ENCODE measurements at places on chromosomes 4 and X.

DNA sequence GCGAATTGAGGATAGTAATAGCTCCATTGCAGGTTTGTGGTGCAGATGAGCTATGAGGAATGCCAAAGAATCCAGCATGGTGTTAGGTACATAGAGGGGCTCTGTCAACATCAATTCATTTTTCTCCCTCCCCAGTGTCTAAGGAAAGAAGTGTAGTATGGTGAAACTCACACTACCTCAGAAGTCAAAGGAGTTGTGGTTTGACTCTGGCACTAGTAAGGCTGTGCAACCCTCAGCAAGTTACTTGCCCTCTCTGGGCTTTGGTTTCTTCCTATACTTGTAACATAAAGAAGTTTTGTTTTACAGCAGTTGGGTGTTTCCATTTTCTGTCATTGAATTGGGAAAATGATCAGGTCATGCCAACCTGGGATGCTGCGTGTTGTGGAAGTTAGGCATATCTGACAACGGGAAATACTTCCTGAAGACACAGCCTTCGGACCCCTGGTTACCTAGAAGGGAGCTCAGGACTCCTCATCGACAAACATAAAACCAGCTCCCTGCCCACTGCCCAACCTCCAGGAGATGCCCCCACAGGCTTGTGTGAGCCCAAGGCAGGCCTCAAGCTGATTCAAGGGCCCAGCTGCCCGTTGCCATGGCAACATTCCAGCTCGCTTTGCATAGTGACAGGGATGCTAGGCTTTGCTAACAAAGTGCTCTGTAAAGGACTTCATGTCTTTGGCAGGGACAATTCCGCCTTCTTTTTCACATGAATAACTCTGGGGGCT lies 71.4 kb downstream of the RTL5 start:
- DNase-seq = no peak

- no peak for DNase-seq
Measured at GRCh38 chr4:111031596-111031995, 408.7 kb upstream of the PITX2 start.

- DNase-seq = no peak
Measured at GRCh38 chrX:21989384-21989783, 42.7 kb upstream of the PHEX start.

DNA sequence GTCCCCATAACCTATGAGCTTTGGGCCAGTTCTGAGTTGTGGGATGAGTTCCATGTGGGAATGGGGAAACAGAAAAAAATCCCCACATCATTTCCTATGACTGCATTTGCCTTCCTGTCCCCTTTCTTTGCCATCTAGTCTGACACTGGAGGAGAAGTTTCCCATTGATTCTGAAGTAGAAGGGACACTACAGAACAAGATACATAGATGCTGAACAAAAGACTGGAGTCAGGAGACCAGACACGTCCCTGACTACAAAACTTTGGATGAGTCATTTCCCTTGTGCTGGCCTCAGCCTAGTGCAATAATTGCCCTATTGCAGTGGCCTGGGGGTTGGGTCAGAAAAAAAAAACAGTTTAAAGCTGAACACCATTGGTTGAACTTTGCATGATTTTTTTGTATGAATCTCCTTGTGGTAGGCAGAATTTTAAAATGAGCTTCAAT lies 22.1 kb downstream of the BEX3 start:
- peak; percentile 91 for DNase-seq

DNA sequence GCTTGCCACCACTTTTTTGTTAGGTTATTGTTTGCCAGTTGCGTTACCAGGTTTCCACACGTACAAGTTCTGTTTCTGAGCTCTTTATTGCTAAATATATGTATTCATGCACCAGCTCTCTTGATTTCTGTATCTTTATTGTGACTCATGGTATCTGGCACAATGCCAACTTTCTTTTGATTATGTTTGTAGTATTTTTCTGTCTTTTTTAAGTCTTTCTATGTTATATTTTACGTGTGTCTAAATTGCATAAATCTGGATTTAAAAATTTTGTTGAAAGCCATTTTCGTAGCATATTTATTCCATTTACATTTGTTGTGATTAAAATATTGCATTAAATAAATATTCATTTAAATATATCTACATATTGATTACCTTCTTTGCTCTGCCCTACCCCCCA lies 73.8 kb downstream of the KDM6A start:
- peak; percentile 30 for DNase-seq

- DNase-seq = no peak
Measured at GRCh38 chr4:95319169-95319568, 229.6 kb downstream of the UNC5C start.

Data from fibroblast of mammary gland (primary cell).